ENCODE measurements at places on chromosomes 2 and 18. TPM values are rescaled to one million over a fixed set of nuclear protein-coding genes. Genes with fewer than 3 reads are reported as not detected.

The IMPACT gene
- total RNA-seq, result 16.1 TPM

The FBXO15 gene
- 0.32 TPM for total RNA-seq

- DNase-seq, result no peak
- H3K27me3 ChIP-seq, result no peaks in the 10 kb centered on the region
- peaks cover 32% of the 10 kb centered on the region for H3K4me1 ChIP-seq
- no peak overlapping the region for H3K4me3 ChIP-seq
- no peaks in the 10 kb centered on the region for H3K36me3 ChIP-seq
- no peak overlapping the region for H3K27ac ChIP-seq
Observed at GRCh38 chr18:10511236-10511635, 14.6 kb upstream of the NAPG start.

The TRABD2A gene
- 1.8 TPM for total RNA-seq

The DNAJC5G gene
- total RNA-seq, result not detected
